ENCODE measurements at places on chromosomes 7 and 10.
A peak's percentile ranks its signal among the peaks of the same experiment; 100 is the strongest.

- peak; percentile 25 for DNase-seq
These were observed 70.9 kb downstream of the SYPL1 start for GRCh38 chr7:106041140-106041717.

- no peak for DNase-seq
These were observed 849.9 kb upstream of the GHITM start for GRCh38 chr10:83289373-83289772.

DNA sequence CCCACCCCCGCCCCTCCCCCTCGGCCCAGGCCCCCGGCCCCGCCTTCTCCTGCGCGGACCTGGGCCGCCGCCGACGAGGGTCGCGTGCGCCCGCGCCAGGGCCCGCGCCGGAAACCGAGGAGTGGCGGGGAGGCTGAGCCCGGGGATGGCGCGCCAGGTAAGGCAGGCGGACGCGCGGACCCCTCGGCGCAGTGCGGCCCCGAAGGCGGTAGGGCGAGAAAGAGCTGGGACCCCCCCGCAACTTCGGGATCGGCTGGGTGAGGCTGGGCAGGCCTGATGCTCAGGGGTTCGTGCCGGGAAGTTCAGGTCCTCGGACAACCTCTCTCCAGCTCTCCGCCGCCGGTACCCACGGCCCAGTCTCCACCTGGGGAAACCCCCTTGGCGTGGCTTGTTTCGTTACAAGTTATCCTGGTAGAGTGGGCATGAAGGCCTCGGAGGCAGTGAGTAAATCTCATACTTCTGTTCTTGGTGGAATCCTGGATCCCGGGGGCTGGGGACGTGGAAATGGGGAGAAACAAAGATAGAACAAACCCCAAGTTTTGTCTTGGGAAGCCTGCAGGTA lies 58.4 kb downstream of the ZNF467 start:
- DNase-seq: peak; percentile 36

DNA sequence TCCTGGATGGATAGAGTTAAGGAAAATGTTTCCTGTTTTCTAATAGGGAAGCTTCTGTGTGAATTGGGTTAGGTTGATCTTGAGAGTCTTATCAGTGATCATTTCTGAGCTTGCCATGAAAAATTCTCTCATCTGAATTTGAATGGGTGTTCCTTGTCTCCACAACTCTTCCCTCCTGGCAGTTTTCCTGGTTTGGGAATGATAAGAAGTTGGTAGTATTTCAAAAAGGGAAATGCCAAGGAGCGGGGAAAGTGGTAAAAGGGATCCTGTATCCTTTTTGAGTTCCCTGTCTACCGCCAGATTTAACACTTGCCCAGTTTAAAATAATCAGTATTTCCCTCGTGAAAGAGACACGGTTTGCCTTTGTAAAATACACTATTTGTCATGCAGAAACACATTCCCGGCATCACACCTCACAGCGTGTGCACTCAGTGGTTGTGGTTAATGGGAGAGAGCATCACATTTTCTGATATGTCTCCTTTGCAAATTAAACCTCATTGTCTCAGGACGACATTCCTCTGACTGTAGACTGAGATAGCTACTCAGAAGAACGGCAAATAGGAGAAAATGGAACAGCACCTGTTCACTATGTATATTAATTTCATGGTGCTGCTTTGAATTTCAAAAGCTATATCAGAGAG lies 113.2 kb upstream of the IFRD1 start:
- DNase-seq: no peak

DNA sequence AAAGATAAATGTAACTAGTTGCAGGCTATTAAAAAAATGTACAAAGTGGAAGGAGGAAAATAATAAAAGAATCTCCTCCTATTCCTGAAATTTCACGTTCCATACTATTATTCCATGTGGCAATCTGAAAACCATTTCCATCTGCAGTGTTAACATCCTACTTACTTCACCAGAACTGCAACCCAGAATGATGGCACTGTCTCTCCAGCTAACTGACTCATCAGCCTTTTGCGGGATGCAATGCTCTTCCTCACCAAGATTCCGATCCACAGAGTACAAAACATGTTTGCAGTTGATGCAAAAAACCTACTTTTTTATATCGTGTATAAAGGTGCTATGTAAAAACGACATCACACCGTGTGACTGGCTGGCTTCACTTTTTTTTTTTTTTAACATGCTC lies 50.8 kb downstream of the ESYT2 start:
- DNase-seq: no peak

DNA sequence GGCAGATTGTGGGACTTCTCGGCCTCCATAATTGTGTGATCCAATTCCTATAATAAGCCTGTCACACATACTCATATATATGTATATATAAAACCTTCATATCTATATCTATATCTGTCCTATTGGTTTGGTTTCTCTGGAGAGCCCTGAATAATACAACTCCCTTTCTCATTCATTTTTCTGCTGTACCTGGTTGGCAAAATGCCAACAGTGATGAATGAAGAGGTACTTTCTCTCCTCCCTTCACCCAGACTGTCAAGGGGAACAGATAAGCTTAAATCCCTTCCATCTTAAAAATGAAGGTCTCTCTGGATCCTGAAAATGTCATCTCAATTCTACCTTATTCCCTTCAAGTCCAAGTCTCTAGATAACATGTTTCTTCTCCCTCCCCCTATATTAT lies 60.3 kb upstream of the FOXP2 start:
- no peak for DNase-seq

DNA sequence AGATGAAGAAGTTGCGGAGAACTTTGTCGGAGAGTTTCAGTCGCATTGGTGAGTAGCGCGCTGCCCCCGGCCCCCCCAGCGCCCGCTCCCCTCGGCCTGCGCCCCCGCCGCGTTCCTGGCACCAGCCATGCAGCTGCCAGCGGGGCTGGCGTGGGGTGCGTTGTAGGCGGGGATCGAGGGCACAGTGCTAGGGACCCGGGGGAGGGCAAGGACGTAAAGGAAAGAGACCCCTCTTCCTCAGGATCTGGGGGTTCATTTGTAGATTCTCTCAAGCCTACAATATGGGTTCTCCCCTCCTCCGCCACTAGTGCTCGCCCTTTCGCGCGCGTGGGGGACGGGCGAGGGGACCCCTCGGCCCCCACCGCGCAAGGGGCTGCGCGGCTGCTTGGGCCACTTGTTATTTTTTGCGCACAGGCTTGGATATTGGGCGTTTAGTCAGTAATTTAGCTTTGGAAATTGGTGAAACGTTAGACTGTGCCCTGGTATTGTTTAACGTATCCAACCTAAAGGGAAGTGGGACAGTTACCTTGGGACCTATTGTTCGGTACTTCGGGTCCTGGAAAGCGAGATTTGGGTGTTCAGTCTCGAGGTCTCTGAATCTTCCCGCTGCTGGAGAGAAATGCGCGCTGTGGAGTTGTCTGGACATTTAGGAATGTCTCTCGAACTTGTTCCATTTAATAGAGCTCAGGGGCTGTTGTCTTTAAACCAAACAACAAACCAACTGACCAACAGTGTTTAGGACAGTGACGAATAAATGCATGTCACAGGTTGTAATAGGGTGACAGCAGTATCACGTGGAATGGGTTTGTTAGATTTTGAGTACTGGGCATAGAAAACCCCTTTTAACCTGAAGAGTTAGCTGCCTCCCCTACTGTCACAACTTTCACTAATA lies 796 bp downstream of the CDK14 start:
- no peak for DNase-seq

- no peak for DNase-seq
These were observed 77.0 kb upstream of the GPR22 start for GRCh38 chr7:107392830-107393229.

GRCh38 chr10:631266-631665 lies 58.2 kb downstream of the DIP2C start:
- peak; percentile 3 for DNase-seq

- no peak for DNase-seq
These were observed 10.9 kb downstream of the OPTN start for GRCh38 chr10:13110908-13111307.

GRCh38 chr10:86287966-86288579 lies 78.5 kb downstream of the GRID1 start:
- DNase-seq: no peak

DNA sequence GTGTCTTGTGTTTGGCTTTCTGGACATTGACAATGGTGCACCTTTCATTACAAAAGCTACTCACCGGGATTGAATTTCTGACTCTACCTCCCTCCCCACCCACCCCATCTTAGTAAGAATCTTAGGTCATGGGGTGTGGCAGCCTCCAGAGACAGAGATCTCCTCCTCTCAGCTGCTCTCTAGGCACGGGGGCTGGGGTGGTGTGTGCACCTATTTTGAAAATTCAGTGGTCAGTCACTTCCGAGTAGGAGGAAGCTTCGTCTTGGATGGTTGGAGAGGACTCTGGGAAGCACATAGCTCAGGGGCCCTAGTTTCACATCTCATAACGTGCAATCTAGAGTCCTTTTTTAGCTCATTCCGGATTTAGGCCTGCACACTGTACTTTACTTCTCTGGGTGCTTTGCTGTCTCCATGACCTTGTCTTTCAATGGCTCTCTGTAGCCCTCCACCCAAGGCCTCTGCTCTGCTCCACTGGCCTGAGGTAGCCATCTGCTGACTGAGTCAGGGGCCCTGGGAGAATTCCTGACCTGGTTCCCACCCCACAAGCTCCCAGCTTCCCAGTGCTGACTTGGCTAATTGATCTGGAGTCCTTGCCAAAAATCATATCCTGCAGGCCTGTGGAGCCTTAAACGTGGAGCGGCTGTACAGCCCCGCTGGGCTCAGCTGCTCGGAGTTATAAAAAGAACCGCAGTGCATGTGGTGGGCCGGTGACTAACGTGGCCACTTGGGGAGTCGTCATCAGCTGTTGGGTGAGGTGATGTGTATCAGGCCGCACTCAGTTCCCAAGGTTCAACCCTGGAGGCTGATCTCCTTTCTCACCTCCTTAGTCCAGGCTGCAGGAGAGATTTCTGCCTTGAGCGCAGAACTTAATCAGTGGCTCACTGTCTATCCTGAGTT lies 19.3 kb upstream of the ADAMTS14 start:
- peak; percentile 54 for DNase-seq

GRCh38 chr7:28955718-28956607 lies 2.2 kb downstream of the TRIL start:
- DNase-seq: peak; percentile 89
